ENCODE measurements at places on chromosomes 3 and 15. TPM values are rescaled to one million over a fixed set of nuclear protein-coding genes. Genes with fewer than 3 reads are reported as not detected.
A peak's percentile ranks its signal among the peaks of the same experiment; 100 is the strongest.

DNA sequence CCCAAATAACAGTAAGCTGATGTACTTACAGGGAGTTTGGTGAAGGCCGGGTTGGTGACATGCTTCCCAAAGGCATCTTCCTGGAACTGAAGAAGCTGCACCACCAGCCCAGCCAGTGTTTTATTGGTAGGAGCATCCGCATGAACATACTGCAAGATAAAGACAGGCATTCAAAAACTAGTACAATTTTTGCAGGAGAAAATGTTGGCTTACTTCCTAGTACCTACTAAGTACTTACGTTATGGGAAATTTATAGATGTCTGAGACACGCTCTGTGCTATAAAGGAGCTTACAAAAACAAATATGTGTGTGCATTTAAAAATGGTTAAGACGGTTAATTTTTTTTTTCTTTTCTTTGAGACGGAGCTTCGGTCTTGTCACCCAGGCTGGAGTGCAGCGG lies 8.9 kb downstream of the SMARCC1 start:
- no peaks in the 10 kb centered on the region for H3K4me1 ChIP-seq
- no peaks in the 10 kb centered on the region for H3K27me3 ChIP-seq
- H3K27ac ChIP-seq = no peak overlapping the region
- no peak for DNase-seq

GRCh38 chr3:15309662-15310335 lies 22.6 kb downstream of the SH3BP5 start:
- H3K27ac ChIP-seq = peak overlapping the region; percentile 67
- peak overlapping the region; percentile 24 for H3K4me3 ChIP-seq
- no peaks in the 10 kb centered on the region for H3K27me3 ChIP-seq
- no peak for DNase-seq
- H3K4me1 ChIP-seq = peaks cover 25% of the 10 kb centered on the region

- H3K27me3 ChIP-seq = no peaks in the 10 kb centered on the region
- peaks cover 36% of the 10 kb centered on the region for H3K4me1 ChIP-seq
- DNase-seq = no peak
- no peak overlapping the region for H3K27ac ChIP-seq
Observed at GRCh38 chr3:53242155-53242554, 13.7 kb downstream of the TKT start.

GRCh38 chr3:48891606-48892005 lies 7.1 kb downstream of the SLC25A20 start:
- no peak overlapping the region for H3K27ac ChIP-seq
- no peaks in the 10 kb centered on the region for H3K36me3 ChIP-seq
- H3K27me3 ChIP-seq = no peaks in the 10 kb centered on the region
- no peak overlapping the region for H3K4me3 ChIP-seq
- H3K4me1 ChIP-seq = no peaks in the 10 kb centered on the region
- no peak for DNase-seq

GRCh38 chr3:120281261-120281660 lies 3.8 kb downstream of the GPR156 start:
- H3K4me3 ChIP-seq = no peak overlapping the region
- no peaks in the 10 kb centered on the region for H3K36me3 ChIP-seq
- no peak overlapping the region for H3K27ac ChIP-seq
- H3K4me1 ChIP-seq = peaks cover 4% of the 10 kb centered on the region

The MASP1 gene
- 0.62 TPM for total RNA-seq

All from astrocyte (in vitro differentiated cells and primary cell).